A549 treated with Mapracorat at 1 μM for 4 hours (cell line): ENCODE measurements at places on chromosomes 7 and 10. TPM values are rescaled to one million over a fixed set of nuclear protein-coding genes. Genes with fewer than 3 reads are reported as not detected.

Gene SEMA3E
- total RNA-seq: 1.7 to 2.4 TPM (median 2.1 TPM) in 5 replicates

Gene COL17A1
- 1.5 to 3.0 TPM (median 1.7 TPM) in 5 replicates for total RNA-seq

Gene SUV39H2
- total RNA-seq: 17.0 to 21.4 TPM (median 19.0 TPM) in 5 replicates

Gene IL6
- 1.1 to 3.5 TPM (median 1.6 TPM) in 5 replicates for total RNA-seq

Gene SOSTDC1
- total RNA-seq: not detected in 5 replicates

Gene OGDHL
- 0.16 to 0.46 TPM (median 0.25 TPM) in 5 replicates for total RNA-seq

Gene ECHDC3
- 8.8 to 10.6 TPM (median 9.4 TPM) in 5 replicates for total RNA-seq

Gene UNCX
- 0.07 to 0.08 TPM in 2 of 5 replicates, not detected in the others for total RNA-seq

Gene TMEM209
- total RNA-seq: 12.0 to 15.9 TPM (median 14.2 TPM) in 5 replicates

Gene PTPRE
- 3.3 to 5.9 TPM (median 5.2 TPM) in 5 replicates for total RNA-seq

Gene TRIM50
- total RNA-seq: not detected in 5 replicates

Gene ZC3HAV1L
- total RNA-seq: 3.9 to 8.3 TPM (median 6.4 TPM) in 5 replicates

Gene GPR141
- not detected in 5 replicates for total RNA-seq

Gene HOXA7
- 4.1 to 5.5 TPM (median 5.0 TPM) in 5 replicates for total RNA-seq

Gene CFAP69
- 2.0 to 3.3 TPM (median 2.4 TPM) in 5 replicates for total RNA-seq

Gene CYP2C19
- 0.12 TPM in 1 of 5 replicates, not detected in the others for total RNA-seq

Gene AQP1
- 0.34 to 0.72 TPM (median 0.66 TPM) in 5 replicates for total RNA-seq

Gene FOXK1
- 9.6 to 14.6 TPM (median 11.7 TPM) in 5 replicates for total RNA-seq

Gene NPY4R
- 30.1 to 46.1 TPM (median 41.4 TPM) in 5 replicates for total RNA-seq

Gene LIPN
- total RNA-seq: not detected in 5 replicates

Gene TRIL
- not detected in 5 replicates for total RNA-seq

Gene DNAJC12
- total RNA-seq: 51.9 to 68.0 TPM (median 54.4 TPM) in 5 replicates

Gene CALML5
- total RNA-seq: not detected in 5 replicates

Gene CALML3
- total RNA-seq: not detected in 5 replicates

Gene MBL2
- not detected in 5 replicates for total RNA-seq

Gene AGAP9
- 8.7 to 12.1 TPM (median 10.3 TPM) in 5 replicates for total RNA-seq
